ENCODE measurements at places on chromosomes 7 and 10. TPM values are rescaled to one million over a fixed set of nuclear protein-coding genes. Genes with fewer than 3 reads are reported as not detected.
A peak's percentile ranks its signal among the peaks of the same experiment; 100 is the strongest.

DNA sequence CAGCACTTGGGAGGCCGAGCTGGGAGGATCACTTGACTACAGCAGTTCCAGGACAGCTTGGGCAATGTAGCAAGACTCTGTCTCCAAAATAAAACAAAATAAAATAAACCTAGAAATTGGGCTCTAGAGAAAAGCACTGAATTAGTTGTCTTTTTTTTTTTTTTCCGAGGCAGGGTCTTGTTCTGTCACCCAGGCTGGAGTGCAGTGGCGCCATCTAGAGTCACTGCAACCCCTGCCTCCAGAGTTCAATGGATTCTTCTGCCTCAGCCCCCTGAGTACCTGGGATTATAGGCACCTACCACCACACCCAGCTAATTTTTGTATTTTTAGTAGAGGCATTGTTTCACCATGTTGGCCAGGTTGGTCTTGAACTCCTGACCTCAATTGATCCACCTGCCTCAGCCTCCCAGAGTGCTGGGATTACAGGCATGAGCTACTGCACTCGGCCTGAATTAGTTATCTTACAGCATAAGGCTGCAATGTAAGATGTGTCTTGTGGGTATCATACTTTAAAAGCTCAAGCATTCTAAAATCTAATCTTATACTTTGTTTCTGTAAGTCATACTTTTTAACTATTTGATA is 12.8 kb downstream of the MEIG1 start:
- no peak for DNase-seq
- no peaks in the 10 kb centered on the region for H3K27me3 ChIP-seq
- H3K36me3 ChIP-seq = no peaks in the 10 kb centered on the region
- no peaks in the 10 kb centered on the region for H3K4me1 ChIP-seq

DNA sequence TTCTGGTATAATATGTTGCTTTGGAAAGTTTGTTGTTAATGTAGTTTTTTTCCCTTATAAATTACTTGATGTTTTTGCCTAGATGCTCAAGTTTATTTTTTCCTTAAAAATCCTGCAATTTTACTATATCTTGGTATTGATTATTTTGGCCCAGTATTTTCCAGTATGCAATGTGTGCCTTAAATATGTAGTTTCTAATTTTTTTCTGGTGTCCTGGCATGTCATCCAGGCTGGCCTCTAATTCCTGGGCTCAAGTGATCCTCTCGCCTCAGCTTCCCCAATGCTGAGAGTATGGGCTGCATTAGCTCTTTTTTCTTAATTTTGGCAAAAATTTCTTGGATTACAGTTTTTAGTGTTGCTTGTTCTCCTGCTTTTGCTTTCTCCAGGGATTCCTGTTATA is 57.6 kb downstream of the BMPR1A start:
- H3K36me3 ChIP-seq = no peaks in the 10 kb centered on the region
- no peak for DNase-seq
- H3K27me3 ChIP-seq = no peaks in the 10 kb centered on the region
- H3K4me3 ChIP-seq = no peak overlapping the region
- H3K27ac ChIP-seq = no peak overlapping the region

- H3K4me1 ChIP-seq = no peaks in the 10 kb centered on the region
- no peaks in the 10 kb centered on the region for H3K27me3 ChIP-seq
- DNase-seq = no peak
- no peak overlapping the region for H3K27ac ChIP-seq
- H3K4me3 ChIP-seq = no peak overlapping the region
Measured at GRCh38 chr10:126723226-126723625, 52.7 kb upstream of the C10orf90 start.

- no peak for DNase-seq
- no peaks in the 10 kb centered on the region for H3K4me1 ChIP-seq
- no peaks in the 10 kb centered on the region for H3K27me3 ChIP-seq
- no peak overlapping the region for H3K27ac ChIP-seq
- H3K36me3 ChIP-seq = no peaks in the 10 kb centered on the region
- H3K4me3 ChIP-seq = no peak overlapping the region
Measured at GRCh38 chr7:41732436-41732785, 29.5 kb upstream of the INHBA start.

GRCh38 chr7:43480581-43480980 is 102.3 kb upstream of the STK17A start:
- no peaks in the 10 kb centered on the region for H3K36me3 ChIP-seq
- H3K27ac ChIP-seq = no peak overlapping the region
- DNase-seq = no peak
- H3K27me3 ChIP-seq = no peaks in the 10 kb centered on the region
- H3K4me3 ChIP-seq = no peak overlapping the region

DNA sequence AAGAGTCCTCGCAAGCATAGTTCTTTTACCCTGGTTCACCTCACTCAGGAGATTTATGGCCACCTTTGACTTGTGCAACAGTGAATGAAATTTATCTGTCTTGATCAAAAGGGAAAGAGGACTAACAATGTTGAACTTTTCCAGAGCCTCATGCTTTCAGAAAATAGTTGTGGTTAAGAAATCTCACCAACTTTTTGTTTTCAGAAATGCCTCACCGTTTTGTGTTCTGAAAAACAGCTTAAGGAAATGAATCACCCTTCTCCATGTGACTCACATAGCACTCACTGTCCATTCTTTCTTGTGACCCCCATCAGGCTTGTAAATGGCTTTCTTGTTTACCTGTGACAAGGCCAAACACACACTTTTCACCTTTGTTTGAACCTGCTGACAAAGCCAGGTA is 148.6 kb upstream of the FAM3C start:
- H3K27ac ChIP-seq = no peak overlapping the region
- H3K4me3 ChIP-seq = no peak overlapping the region
- H3K4me1 ChIP-seq = no peaks in the 10 kb centered on the region
- DNase-seq = peak; percentile 18
- H3K27me3 ChIP-seq = no peaks in the 10 kb centered on the region

DNA sequence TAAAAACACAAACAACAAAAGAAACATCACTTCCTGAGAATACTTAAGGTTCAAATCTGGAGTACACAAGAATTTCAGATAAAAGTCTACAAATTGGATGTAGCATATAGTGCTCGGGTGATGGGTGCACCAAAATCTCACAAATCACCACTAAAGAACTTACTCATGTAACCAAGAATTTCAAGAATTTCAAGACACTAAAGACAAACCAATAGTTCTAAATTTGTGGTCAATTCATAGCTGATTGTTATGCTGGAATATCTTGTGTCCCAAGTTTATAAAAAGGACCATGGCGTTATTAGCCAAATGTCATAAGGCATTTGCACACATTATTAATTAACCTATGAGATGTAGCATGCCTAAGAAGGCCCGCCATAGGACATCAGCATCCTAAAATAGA is 1204.1 kb upstream of the AUTS2 start:
- H3K36me3 ChIP-seq = no peaks in the 10 kb centered on the region
- H3K4me1 ChIP-seq = no peaks in the 10 kb centered on the region
- H3K27ac ChIP-seq = no peak overlapping the region
- no peaks in the 10 kb centered on the region for H3K27me3 ChIP-seq
- DNase-seq = no peak

DNA sequence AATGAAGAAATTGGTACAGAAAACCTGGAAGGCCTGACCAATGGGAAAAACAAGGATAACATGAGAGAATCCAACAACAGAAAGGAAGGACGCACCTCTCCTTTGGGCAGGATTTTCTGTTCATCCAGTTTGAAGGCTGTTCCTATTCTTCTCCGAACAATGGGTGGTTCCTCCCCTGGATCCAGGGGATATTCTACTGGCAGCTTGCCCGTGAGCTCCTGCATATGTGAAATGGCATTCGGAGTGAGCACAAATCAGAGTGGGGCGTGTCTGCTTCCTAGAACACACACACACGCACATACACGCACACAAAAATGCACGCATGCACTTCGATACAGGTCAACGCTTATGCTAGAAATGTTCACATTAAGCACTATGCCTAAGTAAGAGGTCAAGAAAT is 83.5 kb downstream of the PRPF18 start:
- no peaks in the 10 kb centered on the region for H3K27me3 ChIP-seq
- no peak for DNase-seq
- no peak overlapping the region for H3K27ac ChIP-seq
- no peaks in the 10 kb centered on the region for H3K4me1 ChIP-seq
- H3K4me3 ChIP-seq = no peak overlapping the region
- no peaks in the 10 kb centered on the region for H3K36me3 ChIP-seq

GRCh38 chr10:132241496-132241895 is 54.7 kb downstream of the DPYSL4 start:
- H3K4me1 ChIP-seq = no peaks in the 10 kb centered on the region
- no peak overlapping the region for H3K27ac ChIP-seq
- no peaks in the 10 kb centered on the region for H3K27me3 ChIP-seq
- no peaks in the 10 kb centered on the region for H3K36me3 ChIP-seq
- DNase-seq = no peak

The OR6B1 gene
- not detected for total RNA-seq

The PTN gene
- total RNA-seq = 0.48 TPM

The HYAL4 gene
- total RNA-seq = 0.15 TPM
